ENCODE measurements at places on chromosomes 7 and 10.

GRCh38 chr10:122460891-122461293, 461 bp upstream of the HTRA1 start:
- DNase-seq: no peak

DNA sequence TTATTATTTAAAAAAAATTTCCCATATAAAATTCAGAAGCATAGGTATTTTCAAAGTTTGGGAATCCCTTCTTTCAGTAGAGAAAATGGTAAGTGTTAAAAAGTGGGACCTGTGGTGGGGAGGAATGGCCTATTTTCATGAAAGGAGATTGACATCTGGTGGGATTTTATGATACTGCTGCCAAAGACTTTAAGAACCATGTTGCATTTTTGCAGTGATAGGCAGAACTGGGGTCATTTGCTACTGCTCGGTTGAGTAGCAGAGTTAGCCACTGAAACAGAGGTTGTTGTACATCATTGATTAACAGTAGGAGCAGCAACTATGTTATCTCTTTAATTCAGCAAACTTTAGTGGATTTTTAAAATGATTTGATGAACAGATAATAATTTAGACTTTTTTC, 4.4 kb downstream of the BICC1 start:
- DNase-seq: no peak

GRCh38 chr10:122362031-122362592, 12.4 kb upstream of the PLEKHA1 start:
- no peak for DNase-seq

DNA sequence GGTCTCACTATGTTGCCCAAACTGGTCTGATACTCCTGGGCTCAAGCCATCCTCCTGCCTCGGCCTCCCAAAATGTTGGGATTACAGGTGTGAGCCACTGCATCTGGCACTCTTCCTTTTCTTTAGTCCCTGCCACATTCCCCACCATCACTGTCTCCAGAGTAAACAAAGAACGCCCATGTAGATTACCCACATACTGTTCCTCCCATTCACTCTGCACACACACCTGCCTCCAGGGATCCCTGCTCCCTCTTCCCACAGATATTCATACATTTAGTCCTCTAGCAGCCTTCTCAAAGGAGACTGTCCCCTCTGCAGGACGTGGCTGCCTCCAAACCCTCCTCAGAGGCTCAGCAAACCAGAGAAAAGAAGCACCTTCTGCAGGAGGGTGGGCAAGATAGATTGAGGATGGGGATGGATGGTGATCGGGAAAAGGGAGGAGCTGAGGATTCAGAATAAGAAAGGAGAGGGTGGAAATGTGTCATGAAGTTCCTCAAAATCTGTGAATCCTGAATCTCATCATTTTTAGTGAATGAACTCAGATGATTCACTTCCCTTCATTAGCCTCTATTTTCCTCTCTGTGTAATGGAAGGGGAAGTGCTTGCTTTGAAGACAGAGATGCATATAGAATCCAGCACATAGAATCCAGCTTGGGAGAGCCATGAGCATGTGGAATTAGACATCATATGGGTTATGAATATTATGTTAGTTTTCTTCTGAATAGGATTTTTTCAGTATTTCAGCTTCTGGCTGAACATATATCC, 5.5 kb upstream of the PLAU start:
- DNase-seq: no peak

DNA sequence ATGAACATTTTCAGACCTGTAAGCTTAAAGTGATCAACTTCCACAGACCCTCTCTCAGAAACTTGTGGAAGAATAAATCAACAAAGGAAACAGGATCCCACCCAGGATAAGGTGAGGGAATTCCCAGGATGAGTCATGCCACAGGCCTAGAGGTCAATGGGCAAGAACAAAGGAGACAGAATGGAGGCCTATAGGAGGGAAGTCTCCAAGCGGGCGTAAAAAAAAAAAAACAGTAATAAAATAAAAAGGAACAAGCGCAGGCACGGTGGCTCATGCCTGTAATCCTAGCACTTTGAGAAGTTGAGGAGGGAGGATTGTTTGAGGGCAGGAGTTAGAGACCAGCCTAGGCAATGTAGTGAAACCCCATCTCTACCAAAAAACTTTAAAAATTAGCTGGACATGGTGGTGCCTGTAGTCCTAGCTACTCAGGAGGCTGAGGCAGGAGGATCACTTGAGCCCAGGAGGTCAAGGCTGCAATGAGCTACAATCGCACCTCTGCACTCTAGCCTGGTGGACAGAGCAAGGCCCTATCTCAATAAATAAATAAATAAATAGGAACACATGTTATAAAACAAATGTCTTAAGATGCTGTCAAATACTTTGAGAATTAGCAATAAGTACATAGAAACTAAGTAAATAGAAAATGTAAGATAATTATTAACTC, 8.4 kb downstream of the SORBS1 start:
- no peak for DNase-seq

GRCh38 chr10:125123476-125124114, 36.8 kb downstream of the CTBP2 start:
- no peak for DNase-seq

DNA sequence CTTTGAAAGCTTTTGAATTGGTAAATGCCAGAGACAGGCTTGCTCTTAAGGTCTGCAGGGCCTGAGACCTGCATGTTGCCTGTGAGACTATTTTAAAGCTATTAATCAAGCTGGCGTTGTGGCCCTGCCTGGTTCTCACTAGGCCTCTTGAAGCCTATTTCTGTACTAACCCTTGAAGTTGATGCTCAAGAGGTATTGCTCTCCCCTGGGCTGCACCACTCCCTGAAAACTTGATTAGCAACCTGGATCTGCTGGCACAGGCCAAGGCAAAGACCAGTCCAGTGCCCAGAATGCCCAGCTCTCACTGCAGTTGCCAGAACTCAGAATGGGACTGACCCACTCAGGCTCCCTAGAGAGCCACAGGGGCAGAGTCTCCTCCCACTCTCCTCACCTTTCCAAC, 220.0 kb upstream of the MEOX2 start:
- no peak for DNase-seq

GRCh38 chr7:116734710-116735109, 62.7 kb downstream of the MET start:
- DNase-seq: no peak
